ENCODE measurements at places on chromosomes 1 and 21. TPM values are rescaled to one million over a fixed set of nuclear protein-coding genes. Genes with fewer than 3 reads are reported as not detected.
A peak's percentile ranks its signal among the peaks of the same experiment; 100 is the strongest.

CFHR3 gene
- 0.21 TPM for total RNA-seq

TSPAN2 gene
- total RNA-seq = 1.2 TPM

GRCh38 chr1:199490769-199491527 lies 536.6 kb upstream of the NR5A2 start:
- H3K27ac ChIP-seq = no peak overlapping the region
- no peaks in the 10 kb centered on the region for H3K27me3 ChIP-seq
- H3K4me3 ChIP-seq = no peak overlapping the region
- no peaks in the 10 kb centered on the region for H3K4me1 ChIP-seq

DNA sequence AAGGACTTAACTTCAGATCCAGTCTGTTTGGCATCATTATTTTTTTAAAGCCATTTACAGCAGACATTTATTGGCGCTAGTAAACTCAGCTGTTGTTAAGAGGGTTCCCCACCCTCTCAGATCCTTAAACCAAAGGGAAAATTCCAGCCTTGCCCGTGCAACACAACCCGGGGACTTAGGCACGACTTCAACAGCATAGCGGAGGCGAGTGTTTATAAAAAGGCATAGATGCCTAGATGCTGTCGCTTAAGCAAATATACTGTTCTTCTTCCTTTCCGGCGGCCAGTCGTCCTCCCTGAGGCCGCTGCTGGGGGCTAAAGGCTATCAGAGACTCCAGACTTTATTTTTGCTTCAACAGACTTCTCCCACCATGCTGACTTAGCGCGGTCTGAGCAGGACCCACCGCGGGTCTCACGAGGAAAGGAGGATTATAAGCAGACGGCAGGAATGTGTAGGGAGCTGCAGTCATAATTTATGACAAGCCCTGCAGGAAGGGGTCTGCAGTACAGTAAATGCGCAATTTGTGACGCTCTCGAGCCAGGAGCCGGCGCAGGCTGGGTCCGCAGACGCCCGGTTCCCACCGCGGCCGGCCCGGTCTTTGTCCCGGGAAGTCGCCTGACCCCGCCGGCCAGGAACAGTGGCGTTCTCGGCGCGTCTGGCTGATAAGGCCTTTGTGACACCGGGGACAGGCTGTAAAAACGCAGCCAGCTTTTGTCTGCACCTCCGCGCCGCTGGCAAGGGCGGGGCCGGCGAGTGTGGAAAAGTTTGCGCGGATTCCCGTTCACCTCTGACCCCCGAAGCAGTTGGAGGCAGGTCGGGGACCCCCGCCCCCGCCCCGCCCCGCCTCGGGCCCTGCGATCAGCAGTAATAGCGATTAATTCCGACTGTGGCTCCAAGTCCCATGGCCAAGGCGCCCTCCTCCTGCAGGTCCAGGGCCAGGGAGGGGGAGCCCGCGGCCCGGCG lies 61.2 kb upstream of the ARHGEF16 start:
- DNase-seq = no peak
- no peak overlapping the region for H3K4me3 ChIP-seq
- peaks cover 16% of the 10 kb centered on the region for H3K4me1 ChIP-seq

GRCh38 chr1:155719703-155720102 lies 30.8 kb downstream of the DAP3 start:
- no peaks in the 10 kb centered on the region for H3K36me3 ChIP-seq
- H3K4me1 ChIP-seq = no peaks in the 10 kb centered on the region
- no peaks in the 10 kb centered on the region for H3K27me3 ChIP-seq
- DNase-seq = no peak
- H3K27ac ChIP-seq = no peak overlapping the region
- no peak overlapping the region for H3K4me3 ChIP-seq

DNA sequence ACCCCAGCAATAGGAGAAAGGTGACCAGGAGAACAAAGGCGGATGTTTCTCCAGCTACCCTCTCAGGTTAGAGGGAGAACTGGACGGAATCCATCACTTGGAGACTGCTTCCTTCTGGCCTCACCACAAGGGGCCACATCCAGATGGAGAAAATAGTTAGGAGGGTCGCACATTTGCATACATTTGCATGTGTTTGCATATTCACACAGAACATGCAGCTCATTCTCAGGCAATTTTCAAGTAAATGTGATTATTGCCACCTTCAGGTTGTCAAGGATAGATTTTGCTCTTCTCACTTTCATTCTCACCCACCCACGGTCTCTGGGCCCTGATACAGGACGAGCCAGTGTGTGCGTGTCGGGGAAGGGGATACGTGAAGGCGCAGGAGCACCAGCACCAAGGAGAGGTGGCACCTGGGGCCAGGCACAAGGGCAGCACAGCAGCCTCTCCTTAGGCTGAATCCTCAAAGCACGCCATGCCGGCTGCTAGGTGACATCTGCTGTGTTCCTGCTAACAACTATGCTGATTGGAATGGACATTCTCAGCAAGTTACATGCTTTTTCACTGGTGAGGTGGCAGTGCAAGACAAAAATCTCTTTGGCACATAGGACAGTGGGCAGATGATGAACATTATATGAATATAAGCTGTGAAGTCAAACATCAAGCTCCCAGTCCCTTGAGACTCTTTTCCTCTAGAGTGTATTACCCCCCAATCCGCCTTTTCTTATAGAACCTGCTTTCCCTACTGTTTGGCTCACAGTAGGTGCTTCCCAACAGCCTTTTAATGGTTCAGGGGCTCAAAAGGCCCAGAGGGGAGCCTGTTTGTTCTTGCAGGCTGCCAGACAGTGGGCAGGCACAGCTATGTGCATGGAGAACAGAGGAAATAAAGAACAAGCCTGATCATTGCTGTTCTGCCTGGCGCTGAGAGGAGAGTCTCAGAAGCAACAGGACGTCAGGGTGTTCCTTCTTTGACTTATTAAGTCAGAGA lies 14.3 kb downstream of the ACKR1 start:
- no peaks in the 10 kb centered on the region for H3K36me3 ChIP-seq
- H3K4me3 ChIP-seq = no peak overlapping the region
- no peak overlapping the region for H3K27ac ChIP-seq

GRCh38 chr1:232476538-232476950 lies 153.4 kb downstream of the SIPA1L2 start:
- H3K36me3 ChIP-seq = peaks cover 2% of the 10 kb centered on the region
- H3K27me3 ChIP-seq = no peaks in the 10 kb centered on the region
- H3K4me1 ChIP-seq = peaks cover 35% of the 10 kb centered on the region
- H3K27ac ChIP-seq = no peak overlapping the region

DNA sequence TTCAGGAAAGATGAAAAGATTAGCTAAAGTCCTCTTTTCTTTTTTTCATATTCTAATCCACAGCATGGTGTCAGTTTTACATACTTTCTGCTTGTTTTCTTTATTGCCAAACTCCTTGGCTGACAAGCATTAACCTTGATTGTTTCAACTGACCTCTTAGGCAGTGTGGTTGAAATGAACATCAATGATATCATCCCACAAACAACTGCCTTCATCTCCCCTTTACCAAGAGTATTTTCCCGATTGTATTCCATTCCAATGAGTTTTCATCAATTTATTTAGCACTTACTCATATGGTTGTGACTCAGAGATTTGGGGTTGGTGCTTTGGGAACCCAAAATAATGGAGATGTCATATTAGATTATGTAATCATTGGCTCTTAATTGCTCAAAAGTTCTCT lies 71.8 kb downstream of the SPAG17 start:
- peaks cover 22% of the 10 kb centered on the region for H3K4me1 ChIP-seq
- no peaks in the 10 kb centered on the region for H3K27me3 ChIP-seq
- peak overlapping the region; percentile 8 for H3K27ac ChIP-seq
- H3K4me3 ChIP-seq = no peak overlapping the region
- no peak for DNase-seq
- H3K36me3 ChIP-seq = no peaks in the 10 kb centered on the region

AIM2 gene
- total RNA-seq = 0.59 TPM

- no peak overlapping the region for H3K27ac ChIP-seq
- no peaks in the 10 kb centered on the region for H3K27me3 ChIP-seq
- DNase-seq = no peak
- peaks cover 19% of the 10 kb centered on the region for H3K4me1 ChIP-seq
- no peak overlapping the region for H3K4me3 ChIP-seq
Measured at GRCh38 chr1:103457886-103458455, 67.5 kb upstream of the RNPC3 start.

DENND2C gene
- 3.3 TPM for total RNA-seq

- no peaks in the 10 kb centered on the region for H3K4me1 ChIP-seq
- H3K27ac ChIP-seq = no peak overlapping the region
- no peak overlapping the region for H3K4me3 ChIP-seq
- H3K27me3 ChIP-seq = no peaks in the 10 kb centered on the region
- H3K36me3 ChIP-seq = no peaks in the 10 kb centered on the region
- no peak for DNase-seq
Measured at GRCh38 chr1:48744032-48744431, 32.7 kb downstream of the BEND5 start.

KAZN gene
- total RNA-seq = 16.0 TPM

DNA sequence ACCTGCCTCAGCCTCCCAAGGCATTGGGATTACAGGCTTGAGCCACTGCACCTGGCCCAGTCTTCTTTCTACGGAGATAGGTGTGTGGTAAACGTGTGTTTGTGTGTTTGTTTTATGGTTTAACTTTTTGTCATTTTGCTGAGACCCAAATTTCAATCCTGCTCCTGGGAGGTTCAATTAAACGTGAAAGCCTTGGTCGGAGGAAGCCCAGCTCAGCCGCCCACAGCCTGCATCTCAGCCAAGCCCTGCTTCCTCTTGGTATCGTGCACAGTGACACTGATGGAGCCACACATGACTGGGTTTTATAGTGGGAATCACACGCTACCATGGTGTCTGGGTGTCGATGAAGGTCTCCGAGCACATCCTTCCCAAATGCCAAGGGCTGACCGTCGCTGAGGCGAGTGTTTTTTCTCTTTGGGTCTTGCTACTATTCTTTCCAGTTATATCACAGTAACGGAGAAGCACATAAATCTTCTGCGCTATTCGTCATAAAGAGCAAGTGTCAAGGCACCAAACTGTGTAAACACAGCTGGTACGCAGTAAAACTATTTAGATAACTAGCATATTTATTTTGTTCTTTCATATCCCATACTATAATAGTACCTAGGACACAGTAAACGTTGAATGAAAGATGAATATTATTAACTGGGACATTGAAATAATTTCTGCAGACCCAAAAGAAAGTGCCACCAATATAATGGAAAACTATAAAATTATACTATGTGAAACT lies 39.3 kb downstream of the HLCS start:
- no peaks in the 10 kb centered on the region for H3K36me3 ChIP-seq
- no peak overlapping the region for H3K4me3 ChIP-seq
- H3K4me1 ChIP-seq = peaks cover 5% of the 10 kb centered on the region
- H3K27ac ChIP-seq = no peak overlapping the region
- no peaks in the 10 kb centered on the region for H3K27me3 ChIP-seq

- no peak for DNase-seq
- H3K27ac ChIP-seq = no peak overlapping the region
- H3K27me3 ChIP-seq = no peaks in the 10 kb centered on the region
- no peak overlapping the region for H3K4me3 ChIP-seq
- H3K4me1 ChIP-seq = no peaks in the 10 kb centered on the region
Measured at GRCh38 chr1:24450857-24451397, 35.3 kb downstream of the NIPAL3 start.
